Fibroblast of skin of right quadriceps (primary cell): ENCODE measurements at places on chromosomes 1 and 21.

DNA sequence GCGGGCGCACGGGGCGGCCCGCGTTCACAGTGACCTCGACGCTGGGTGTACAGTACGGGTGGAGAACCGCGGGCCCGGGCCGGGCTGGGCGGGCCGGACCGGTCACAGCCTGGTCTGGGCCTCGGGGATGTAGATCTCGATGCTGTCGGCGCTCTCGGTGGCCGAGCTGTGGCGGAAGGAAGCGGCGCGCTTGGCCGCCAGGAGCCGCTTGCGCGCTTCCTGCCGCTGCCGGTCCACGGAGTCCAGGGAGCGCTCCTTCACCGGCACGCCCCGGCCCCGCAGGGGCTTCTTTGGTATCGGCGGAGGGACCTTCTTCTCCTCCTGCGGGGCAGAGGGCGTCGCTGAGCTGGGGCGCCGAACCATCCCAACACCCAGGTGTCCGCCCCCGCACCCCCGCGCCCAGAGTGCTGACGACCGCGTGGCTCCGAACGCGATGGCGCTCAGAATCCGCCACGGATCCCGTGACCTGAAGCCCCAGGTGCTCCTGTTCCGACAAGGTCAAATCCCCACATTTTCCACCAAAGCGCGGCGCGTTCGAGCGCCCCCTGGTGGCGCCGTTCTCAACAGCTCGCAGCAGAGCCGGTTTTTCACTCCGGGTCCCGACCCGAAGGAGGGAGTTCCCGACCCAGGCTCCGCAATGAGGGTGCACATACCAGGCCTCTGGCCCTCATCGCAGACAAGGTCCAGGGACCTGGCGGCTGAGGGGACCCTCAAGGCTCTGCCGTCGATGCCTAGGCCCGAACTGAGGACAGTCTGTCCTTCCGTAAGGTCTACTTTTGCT, 6.6 kb upstream of the SMIM12 start:
- peak; percentile 59 for DNase-seq

GRCh38 chr1:25695771-25696311, 79.2 kb downstream of the MAN1C1 start:
- peak; percentile 95 for DNase-seq

DNA sequence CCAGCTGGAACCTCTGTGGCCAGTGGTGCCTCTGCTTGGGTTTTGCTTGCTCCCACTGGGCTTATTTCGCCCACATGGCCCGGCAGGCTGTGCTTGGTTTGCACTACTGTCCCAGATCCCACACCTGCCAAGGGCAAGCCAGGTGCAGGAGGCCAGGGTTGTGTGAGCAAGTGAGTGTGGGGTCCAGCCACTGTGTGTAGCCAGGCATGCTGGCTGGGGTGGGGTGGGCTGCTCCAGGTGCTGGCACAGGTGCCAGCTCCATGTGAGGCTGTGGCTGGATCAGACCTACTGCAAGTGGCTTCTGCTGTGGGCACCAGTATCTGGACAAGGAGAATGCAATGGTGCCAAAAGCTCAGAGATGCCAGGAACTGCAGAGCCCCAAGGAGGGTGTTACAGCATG, 28.5 kb downstream of the RYR2 start:
- DNase-seq, result no peak

GRCh38 chr1:203131548-203132200, 4.1 kb downstream of the ADORA1 start:
- DNase-seq, result no peak

DNA sequence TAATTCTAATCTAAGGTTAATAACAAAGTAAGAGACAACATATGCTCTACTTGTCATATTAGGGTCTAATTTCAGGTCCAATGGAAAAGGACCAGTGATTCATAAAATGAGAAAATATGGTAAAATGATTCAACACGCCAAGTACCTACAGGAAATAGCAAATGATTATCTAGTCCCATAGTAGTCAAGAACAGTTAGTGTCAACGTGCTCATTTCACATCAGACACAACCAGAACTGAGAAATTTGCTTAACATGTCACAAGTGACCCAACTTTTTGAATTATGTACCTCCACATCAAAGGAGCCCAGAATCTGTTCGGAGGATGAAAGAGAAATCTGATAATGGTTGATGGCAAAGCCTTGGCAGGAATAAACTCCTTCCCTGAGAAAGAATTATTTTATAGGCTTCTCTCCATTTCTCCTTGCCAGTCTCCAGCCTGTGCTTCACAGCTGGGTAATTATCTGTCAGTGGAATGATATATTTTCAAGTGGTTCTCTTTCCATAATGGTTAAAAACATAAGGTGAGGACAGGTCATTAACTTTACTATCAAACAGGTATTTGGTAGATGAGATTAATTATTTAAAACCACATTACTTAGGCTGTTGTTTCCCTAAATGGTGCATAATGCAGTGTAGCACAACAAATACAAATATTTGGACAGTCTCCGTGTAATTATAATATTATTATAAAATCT, 83.2 kb downstream of the APP start:
- DNase-seq, result no peak

DNA sequence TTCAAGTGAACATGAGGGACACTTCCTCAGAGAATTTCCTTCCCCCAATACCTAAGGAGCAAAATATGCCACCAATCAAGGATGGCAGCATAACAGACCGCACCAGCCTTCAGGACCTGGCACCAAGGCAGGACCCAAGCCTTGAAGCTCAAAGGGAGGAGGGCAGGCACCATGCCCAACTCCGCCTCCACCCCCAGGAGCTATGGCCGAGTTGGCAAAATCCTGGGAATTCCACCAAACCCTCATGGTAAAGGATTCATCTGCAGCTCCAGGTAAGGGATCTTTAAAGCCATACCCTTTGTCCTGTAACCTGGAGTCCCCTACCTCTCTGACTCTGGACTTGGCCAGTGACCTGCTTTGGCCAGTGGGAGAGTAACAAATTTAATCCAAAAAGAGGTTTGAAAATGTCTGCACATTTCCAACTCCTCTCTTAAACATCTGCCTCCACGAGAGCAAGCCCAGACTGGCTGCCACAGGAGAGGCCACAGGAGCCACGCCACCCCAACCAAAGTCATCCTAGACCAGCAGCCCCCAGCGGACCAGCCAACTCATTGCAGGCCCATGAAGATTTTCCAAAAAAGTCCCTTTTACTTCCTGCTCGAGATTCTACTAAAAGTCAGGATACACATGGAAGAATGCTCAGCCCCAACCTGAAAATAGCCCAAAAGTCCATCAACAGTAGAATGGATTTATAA, 41.9 kb downstream of the NPHP4 start:
- DNase-seq, result no peak

DNA sequence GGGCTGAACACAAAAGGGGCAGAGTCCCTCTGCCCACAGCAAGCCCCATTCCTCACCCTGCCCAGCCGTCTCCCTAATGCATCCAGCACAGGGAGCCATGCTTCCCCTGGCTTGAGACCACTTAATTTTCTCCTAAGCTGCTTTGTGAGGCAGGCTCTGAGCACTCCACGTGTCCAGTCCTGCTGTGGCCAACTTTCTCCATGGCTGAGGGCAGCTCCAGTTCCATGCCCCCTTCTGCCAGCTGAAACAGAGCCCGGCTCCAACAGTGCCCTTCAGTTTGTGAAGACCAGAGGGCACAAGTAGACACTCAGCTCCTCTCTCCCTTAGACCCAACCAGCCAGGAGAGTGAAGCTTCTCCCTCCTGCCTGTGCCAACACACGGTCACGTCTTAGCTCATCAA, 33.8 kb downstream of the PLEKHA6 start:
- DNase-seq, result no peak

DNA sequence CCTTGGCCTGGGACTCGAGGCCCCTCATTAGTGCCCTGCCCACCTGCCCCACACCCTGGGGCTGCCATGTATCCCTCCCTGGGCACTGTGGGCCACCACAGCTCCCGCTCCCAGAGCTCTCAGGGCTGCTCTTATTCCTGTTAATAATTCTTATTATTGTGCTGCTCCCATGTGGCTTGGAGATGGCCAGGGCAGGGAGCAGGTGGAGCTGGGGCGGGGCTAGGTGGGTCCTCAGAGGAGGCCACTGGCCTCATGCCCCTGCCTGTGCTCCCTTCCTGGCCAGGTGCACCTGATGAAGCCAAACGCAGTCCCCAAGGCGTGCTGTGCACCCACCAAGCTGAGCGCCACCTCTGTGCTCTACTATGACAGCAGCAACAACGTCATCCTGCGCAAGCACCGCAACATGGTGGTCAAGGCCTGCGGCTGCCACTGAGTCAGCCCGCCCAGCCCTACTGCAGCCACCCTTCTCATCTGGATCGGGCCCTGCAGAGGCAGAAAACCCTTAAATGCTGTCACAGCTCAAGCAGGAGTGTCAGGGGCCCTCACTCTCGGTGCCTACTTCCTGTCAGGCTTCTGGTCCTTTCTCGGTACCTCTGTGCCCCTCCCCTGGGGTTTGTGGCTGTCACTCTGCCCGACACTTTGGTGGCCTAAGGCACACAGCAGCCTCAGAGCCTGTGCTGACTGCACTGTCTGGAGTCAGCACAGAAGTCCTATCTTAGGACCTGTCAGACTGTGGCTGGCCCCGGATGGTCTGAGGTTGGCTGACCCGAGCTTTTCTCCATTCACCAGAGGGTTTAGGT, 34.1 kb downstream of the BMP8A start:
- no peak for DNase-seq

GRCh38 chr1:1687846-1688245, 4.7 kb downstream of the SLC35E2B start:
- DNase-seq, result no peak

DNA sequence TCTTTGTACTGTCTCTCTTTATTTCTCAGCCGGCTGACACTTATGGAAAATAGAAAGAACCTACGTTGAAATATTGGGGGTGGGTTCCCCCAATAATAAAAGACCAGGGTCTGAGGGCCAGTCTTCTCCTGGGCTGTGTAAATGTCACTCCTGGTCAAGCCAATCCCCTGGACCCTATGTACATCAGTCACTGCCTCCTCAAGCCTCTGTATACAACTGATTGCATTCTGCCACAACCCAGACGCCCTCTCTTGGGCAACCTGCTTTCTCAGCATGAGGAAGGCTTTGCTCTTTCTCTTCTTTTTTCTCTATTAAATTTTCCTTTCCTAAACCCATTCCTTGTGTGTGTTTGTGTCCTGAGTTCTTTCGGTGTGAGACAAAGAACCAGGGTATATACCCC, 84.1 kb upstream of the SERBP1 start:
- DNase-seq, result no peak

DNA sequence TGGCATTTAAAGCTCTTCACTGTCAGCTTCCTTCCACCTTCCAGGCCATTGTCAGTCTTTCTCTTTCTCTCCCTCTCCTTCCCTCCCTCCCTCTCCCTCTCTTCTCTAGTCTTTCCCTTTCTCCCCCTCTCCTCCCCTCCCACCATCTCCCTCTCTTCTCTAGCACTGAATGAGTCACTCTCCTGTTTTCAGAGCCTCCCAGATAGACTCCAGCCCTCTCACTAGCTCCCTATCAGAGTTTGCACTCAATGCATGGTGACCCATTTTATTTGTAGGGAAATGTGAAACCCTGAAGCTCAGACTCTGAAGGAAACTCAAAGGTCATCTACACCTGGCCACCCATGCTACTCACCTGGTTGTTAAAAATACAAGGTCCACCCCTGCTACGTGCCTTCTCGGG, 4.4 kb upstream of the MATN1 start:
- DNase-seq, result peak; percentile 62

DNA sequence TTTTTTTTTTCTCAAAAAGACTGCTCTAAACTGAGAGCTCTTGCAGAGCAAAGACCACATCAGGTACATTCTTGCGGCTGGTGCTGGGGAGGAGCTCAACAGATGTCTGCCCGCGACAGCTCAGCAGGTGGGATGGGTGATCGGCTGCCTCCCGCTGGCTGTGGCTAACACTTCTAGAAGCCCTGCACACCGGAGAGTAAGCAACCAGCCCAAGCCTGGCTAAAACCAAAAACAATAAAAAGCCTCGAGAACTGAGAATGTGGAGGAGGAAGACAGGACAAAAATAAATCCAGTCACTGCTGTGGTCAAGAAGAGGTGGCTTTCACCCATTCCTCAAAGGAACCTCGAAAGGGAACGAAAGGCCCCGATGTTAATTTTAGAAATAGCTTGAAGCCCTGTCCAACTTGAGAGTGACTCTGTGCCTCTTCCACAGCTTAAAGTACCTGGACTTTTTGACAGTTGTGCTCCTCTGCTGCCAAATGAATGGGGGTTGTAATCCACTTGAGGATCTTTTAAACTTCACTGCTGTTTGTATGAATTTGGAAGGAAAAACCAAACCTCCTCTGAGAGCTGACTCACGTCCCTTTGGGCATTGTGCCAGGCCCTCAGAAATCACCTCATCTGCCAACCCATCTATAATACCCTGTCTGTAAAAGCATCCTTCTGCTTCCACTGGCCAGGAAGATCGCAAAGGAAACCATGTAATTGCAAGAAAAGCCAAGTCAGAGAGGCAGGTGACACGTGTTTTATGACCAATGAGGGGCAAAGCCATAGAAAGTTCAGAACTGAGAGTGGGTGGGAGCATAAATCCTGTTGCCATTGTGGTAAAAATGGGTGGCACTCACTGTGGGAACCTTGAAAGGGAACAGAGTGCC, 78.6 kb downstream of the KCNN3 start:
- peak; percentile 36 for DNase-seq

GRCh38 chr1:23291706-23292105, 52.4 kb downstream of the HNRNPR start:
- DNase-seq, result no peak

- DNase-seq, result peak; percentile 17
Observed at GRCh38 chr1:110174961-110175360, 24.7 kb downstream of the SLC6A17 start.

DNA sequence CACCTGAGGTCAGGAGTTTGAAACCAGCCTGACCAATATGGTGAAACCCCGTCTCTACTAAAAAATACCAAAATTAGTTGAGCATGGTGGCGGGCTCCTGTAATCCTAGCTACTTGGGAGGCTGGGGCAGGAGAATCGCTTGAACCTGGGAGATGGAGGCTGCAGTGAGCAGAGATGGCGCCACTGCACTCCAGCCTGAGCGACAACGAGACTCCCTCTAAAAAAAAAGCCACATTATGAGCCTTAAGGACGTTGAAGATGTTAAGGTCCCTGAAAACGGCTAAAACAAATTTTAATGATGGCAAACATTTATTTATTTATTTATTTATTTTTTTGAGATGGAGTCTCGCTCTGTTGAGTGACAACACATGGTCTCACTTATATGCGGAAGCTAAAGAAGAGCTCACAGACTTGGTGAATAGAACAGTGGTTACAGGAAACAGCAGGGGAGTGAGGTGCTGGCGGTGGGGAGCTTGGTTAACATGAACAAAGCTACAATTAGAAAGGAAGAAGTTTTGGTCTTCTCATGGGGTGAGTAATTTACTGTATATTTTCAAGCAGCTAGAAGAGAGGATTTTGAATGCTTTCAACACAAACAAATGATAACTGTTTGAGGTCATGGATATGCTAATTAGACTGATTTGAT, 47.1 kb downstream of the TCP10L start:
- no peak for DNase-seq

DNA sequence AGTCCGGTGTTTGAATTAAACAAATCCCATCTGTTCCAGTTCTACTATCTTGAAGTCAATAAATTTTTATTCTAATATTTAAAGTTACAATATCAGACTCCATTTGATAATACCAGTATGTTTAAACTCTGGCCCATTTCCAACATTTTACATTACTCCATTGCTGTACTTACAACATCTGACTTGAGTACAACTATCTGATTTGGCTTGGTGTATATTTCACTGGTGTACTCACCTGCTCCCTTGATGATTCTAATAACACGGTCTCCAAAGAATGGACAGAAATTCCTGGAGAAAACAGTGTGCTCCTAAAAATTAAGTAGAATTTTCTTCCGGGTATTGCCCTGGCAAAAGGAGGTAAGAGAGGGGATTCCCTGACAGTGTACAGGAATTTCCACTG, 680.5 kb upstream of the ADAMTS5 start:
- no peak for DNase-seq
